ENCODE measurements at places on chromosomes 1 and 21.

DNA sequence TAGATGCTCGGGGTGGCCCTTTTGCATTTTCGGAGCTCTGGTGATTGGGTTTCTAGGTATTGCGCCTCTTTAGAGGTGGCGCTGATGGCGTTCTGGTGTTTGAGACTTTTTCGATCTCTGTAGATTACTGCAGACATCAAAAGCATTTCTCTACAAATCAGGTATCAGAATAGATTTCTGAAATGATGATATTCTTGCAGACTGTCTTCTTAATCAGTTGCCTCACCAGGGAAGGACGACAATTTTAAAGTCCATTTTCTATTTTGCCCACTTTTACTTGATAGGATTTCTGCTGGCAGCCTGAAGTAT, 65.2 kb upstream of the VAMP3 start:
- DNase-seq = no peak

DNA sequence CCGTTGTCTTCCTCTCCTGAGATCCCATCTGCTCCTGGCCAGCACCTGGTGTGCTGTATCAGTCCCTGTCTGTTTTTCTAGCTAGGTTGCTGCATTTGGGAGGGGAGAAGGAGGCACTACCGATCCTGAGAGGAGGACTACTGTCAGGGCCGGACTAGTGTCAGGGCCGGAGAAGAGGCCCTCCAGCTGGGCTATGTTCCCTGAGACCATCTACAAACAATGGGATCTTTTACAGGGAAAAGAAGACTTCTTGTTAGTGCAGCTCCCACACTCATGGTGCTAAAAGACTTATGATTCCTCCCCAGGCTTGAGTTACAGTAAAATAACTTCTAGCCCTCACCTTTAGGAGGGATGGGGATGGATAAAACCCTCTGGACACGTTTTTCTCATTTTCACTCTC, 141.0 kb upstream of the TNR start:
- no peak for DNase-seq

DNA sequence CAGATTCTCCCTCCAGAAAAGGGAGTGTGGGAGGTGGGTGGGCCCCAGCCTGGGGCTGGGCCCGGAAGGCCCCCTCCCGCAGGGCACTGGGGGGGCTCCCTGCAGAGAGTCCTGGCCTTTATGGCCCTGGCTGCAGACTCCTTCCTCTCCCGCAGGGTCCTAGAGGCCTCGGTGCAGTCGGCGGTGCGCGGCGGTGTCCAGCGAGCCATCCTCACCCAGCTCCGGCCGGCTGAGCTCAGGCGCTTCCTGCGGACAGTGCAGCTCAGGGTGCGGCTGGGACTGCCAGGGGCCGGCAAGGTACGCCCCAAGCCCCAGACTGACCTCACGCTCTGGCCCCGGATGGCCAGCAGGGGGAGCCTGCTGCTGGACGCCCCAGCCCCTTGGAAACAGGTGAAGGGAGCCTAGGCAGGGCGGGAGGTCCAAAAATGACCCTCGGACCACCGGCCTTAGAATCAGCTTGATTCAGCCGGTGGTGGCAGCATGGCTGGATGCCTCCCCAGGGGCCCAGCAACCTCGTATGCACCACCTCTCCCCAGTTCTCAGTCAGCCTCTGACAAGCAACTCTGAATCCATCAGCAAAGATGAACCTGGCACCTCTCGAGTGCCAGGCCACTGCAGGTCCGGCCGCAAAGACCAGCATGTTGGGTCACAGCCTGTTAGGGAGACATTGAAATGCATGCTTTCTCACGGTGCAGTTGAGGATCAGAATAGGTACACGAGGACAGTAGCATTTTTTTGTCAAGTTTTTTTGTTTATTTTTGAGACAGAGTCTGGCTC, 20.6 kb downstream of the MTHFR start:
- DNase-seq = no peak

DNA sequence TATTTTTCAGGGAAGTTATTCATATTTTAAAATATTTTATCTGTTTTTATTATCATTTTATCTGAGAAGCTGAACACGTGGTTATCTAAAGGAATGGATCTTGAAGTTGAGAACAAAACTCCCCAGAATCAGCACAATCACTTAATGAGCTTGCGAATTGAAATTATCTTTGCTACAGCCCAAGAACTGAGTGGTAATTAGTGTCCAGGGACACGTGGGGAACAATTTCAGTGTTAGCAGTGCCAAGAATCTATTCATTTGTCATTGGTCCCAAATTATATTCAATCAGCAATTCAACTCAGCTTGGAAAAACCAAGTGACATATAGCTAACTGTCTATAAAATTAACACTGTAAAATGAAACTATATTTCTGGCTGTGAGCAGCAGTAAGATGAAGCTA, 197.6 kb upstream of the UBE2U start:
- no peak for DNase-seq

GRCh38 chr1:179817056-179817455, 60.5 kb downstream of the TOR1AIP2 start:
- DNase-seq = no peak
